Esophagus squamous epithelium (tissue), 5 donors: ENCODE measurements at places on chromosomes 5 and 9.

- DNase-seq: no peak
Observed at GRCh38 chr5:138949988-138950387, 74.9 kb upstream of the LRRTM2 start.

DNA sequence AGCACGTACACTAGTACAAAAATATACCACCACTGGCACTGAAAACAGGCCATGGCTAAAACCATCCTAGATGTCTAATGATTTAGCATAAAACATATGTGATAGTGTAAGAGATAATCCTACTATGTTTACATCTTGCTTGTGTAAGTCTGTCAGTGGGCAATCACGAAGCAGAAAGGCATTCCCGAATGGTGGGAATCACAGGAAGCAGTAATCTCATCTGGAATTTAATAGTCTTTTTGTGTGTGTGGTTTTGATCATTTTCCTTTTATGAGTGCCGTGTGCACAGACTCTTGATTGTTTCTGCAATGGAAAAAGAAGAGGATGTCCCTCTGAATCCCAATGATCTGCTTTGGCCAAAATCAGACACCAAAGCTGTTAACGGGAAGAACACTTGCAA is 200.5 kb downstream of the EBF1 start:
- DNase-seq: no peak

- DNase-seq: no peak
Observed at GRCh38 chr9:87518702-87519335, 21.2 kb downstream of the DAPK1 start.

DNA sequence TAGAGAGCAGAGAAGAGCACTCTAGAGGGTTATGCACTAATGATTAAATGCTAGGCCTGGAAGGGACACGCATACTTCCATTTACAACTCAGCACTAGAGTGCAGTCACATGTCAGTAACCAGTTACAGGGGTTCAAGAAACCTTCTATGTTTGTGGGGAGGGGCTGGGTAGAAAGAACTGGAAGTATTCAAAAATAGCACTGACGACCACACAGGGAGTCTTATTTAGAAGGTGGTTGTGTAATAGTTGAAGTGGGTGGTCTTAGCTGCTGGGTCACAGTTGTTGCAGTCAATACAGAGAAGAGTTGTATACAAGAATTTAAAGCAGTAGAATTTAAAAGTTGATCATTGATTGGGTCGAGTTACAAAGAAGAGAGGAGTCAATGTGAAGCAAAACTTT is 15.4 kb downstream of the AOPEP start:
- no peak for DNase-seq

- DNase-seq: no peak
Observed at GRCh38 chr9:133861086-133861485, 122.9 kb upstream of the SARDH start.

DNA sequence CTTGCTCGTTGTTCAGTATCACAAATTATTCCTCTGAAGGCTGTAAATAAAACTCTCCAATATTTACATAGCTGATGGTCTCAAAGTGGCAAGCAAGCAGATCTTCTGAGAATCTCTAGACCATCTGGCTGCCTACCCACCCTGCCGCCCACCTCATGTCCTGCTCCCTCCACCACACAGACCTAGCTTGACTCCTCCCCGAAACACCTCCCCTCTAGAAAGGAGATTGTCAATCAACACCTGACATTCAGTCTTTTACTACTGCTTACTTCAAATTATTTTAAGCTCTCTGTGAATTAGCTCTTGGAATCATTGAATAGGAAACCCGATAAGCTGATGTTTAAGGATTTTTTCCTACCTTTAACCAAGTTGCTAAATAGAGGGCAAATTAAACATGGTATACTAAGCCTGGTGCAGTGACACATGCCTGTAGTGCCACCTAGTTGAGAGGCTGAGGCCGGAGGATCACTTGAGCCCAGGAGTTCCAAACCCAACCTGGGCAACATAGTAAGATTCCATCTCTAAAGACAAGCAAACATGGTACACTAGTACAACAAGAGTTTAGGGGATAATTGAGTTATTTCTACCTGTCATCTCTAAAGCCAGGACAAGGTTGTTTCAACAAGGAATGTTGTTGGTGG is 10.9 kb upstream of the SOWAHA start:
- DNase-seq: no peak

- DNase-seq: no peak
Observed at GRCh38 chr5:138038826-138039225, 5.9 kb upstream of the FAM13B start.

DNA sequence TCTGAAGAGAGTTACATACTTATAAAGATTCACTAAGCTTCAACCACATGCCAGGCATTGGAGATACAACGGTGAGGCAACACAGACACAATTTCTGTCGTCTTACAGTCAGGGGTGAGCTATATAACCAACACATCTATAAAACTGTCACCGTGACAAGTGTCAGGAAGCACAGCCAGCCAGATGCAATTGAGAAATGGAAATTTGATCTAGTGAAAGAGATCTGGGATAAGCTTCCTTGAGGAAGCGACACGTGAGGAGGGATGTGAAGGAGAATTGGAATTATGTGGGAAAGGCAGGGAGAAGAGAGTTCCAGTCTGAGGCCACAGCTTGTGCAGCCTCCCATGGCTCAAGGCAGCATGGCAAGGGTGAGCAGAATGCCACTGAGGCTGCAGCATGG is 50.9 kb upstream of the ZNF354B start:
- no peak for DNase-seq

DNA sequence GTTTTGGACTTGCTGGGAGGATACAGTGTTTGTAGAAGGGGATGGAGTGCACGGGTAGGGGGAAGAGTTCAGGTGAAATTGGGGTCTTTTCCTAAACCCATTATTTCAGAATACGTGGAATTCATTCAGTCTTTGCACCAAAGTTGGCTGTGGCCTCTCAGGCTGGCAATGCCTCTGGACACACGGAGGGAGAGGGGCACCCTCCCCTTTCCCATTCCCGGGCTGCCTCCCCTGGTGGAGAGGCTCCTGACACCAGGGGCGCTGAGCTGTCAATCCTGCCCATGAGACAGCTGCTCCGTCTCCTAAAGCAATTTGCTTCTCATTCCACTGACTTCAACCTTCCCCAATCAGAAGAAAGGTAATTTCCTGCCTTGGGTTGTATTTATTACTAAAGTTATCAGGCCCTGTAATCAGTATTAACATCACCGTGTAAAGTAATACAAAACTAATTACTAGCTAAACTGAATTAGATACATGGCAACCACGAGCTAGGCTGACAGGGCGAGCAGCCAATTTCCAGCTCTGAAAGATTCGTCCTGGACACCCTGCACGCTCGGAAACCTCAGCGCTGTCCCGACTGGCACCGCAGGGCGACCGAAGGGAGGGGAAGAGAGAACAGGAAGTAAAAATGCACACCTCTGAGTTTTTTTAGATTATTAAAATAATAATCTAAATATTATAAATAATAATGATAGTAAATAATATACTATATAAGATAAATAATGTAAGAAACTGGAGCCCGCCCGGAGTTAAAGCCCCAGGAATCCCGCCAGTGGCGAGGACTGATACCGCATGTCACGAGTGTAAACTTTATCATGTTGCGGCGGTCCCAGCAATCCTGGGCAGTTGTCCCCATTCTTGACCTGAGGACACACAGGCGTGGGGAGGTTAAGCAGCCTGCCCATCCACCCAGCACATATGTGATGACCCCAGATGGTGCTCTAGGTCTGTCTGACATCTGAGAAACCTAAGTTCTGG is 6.9 kb upstream of the OLFM1 start:
- DNase-seq: no peak

DNA sequence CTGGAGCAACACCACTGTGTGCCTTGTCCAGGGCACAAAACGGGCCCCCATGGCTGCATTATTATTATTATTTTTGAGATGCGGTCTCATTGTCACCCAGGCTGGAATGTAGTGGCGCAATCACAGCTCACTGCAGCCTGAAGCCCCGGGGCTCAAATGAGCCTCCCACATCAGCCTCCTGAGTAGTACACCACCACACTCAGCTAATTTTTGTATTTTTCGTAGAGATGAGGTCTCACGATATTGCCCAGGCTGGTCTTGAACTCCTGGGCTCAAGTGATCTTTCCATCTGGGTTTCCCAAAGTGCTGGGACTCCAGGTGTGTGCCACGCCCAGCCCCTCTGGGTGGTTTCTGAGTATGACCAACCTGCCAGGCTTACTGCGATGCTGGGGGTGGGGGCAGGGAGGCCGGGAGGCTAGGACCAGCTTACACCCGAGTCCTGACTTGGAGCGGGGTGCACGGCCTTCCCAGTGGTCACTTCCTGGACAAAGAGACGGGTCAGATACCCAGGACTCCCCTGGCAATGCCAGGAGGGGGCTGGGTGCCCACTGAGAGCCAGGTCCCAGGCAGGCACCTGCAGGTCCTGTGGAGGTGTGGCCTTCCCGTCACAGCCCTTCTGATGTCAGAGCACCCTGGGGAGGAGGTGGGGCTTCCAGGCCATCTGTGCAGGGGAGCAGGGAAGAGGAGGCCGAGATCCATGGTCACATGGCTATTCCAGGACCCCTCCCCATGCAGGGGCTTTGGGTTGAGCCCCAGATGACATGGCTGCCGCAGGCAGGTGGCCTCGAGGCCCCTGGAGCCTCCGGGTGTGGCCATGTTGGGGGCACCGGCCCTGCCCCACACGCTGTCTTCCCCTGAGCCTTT is 8.3 kb upstream of the NRARP start:
- DNase-seq: no peak

DNA sequence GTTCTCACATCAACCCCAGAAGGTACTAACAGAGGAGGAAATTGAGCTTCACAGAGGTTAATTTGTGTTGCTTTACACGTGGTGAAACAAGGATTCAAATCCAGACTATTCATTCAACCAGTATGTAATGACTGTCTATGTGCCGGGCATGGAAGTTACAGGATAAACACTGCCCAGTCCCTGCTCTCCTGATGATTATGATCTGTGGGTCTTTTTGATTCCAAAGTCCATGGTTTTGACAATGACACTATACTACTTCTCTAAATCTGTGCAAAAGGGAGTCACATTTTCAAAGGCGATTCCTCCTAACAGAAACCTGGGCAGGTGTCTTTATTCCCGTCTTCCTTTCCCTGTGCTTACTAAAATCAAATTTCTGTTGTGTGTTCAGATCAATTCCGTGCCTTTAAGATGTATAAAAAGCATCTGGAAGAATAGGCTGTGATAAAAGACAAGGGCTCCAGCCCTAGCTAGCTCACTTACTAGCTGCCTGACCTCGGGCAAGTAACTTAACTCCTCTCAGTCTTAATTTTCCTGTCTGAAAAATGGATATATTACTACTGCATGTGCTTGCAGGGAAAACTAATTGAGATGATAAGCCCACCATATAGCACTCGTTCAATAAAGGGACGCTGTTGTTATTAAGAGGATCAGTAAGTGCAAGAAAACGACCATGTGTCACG is 970 bp upstream of the CREBRF start:
- DNase-seq: no peak

- no peak for DNase-seq
Observed at GRCh38 chr5:62268234-62268633, 37.8 kb upstream of the KIF2A start.

DNA sequence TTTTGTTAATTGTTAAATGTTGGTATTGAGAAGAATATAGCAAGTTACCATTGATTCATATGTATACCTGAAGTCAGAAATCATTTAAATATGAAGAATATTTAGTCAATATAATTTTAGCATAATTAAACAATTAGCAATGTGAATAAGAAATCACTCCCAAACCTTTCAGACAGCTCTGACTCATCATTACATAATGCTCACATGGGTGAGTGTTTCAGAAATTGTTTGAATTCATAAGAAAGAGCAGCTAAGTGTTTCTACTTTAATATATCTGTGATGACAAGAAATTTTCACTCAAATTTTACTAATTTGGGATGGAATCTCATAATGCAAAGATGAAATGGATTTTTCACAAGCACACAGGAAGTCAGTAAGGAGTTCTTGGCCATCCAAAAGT is 42.0 kb upstream of the CDC42SE2 start:
- DNase-seq: no peak

DNA sequence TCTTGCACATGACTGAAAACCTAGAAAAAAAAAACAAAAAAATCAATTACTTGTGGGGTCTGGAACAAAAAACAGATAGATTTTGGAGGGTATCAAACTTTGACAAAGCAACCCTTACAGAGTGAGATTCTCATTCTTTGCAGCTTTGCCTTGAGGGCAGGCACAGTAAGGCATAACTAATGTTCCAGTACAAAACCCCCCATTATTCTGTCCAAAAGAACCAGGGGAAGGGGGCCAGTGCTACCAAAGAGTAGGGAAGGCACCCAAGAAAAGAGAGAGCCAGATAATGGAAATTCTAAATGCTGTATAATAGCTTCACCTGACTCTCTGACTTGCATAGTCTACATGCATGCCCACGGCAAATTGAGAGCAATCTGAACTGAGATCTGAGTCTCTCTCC is 12.9 kb downstream of the POLK start:
- DNase-seq: no peak

GRCh38 chr5:56433039-56433617 is 200.0 kb upstream of the ANKRD55 start:
- no peak for DNase-seq

DNA sequence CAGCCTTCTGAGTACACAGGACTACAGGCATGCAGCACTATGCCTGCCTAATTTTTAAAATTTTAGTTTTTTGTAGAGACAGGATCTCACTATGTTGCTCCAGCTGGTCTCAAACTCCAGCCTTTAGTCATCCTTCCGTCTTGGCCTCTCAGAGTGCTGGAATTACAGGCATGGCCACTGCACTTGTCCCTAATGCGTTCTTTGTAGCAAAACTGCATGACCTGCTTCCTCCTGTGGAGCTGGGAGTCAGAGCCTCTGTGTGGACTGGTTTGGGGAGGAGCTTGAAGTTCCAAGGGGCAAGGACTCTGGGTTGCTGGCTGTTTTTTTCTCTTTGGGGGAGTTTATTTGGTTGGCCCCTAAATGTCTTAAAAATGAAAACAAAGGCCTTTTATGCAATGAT is 22.7 kb upstream of the ANKRD34B start:
- DNase-seq: no peak

- no peak for DNase-seq
Observed at GRCh38 chr5:55173687-55174230, 782 bp upstream of the CDC20B start.

GRCh38 chr9:97962136-97962535 is 21.0 kb upstream of the ANP32B start:
- no peak for DNase-seq
